ENCODE measurements at places on chromosomes 6 and 20. TPM values are rescaled to one million over a fixed set of nuclear protein-coding genes. Genes with fewer than 3 reads are reported as not detected.

Gene EFCAB8
- 2.5 TPM for total RNA-seq

Gene SGK2
- total RNA-seq = 1.6 TPM

- DNase-seq = no peak
Measured at GRCh38 chr6:4055420-4056041, 23.4 kb downstream of the FAM217A start.

Gene HSPA12B
- total RNA-seq = 1.4 TPM

Gene FOXA2
- 81.0 TPM for total RNA-seq

DNA sequence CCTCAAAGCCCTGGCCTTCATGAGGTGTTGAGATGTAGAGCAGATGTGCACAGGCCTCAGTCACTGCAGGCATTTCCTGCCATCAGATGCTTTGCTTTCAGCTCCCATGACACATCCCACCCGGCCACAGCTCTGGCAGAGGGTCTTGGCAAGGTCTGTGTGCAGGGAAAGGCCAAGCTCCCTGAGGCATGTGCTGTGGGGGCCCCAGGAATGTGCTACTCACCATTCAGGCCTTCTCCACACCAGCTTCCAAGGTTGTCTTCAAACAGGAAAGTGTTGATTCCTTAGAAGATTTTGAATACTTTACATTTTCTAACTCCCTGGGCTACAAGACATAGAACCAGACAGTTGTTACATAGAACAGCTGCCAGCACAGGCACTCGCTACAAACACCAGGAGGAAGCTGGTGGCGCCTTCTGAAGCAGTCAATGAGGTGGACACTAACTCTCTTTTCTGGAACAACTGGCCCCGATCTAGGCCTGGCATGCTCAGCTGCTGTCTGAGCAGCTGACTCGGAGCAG lies 27.8 kb downstream of the CASS4 start:
- DNase-seq = no peak

Measured in endodermal cell (in vitro differentiated cells).